HAP-1 (cell line): ENCODE measurements at places on chromosomes 6 and 20.

DNA sequence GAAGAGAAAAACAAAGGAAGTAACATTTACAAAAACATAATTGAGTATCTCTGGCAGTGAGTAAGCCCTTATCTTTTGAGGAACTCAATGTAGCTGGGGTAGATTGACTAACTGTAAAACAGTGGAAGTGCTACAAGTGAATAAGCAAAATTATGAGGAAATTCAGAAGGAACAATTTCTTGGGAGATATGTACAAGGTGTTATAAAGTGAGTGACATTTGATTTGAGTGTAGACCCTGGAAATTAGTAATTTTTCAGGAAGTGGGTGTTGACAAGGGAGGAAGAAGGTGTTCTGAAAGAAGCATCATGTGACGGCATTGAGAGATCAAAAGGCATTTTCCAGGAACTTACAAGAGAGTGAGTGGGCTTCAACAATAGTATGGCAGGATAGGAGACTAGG is 22.2 kb downstream of the XRN2 start:
- no peak for DNase-seq

- DNase-seq, result no peak
Observed at GRCh38 chr6:135243871-135244796, 63.0 kb downstream of the MYB start.

DNA sequence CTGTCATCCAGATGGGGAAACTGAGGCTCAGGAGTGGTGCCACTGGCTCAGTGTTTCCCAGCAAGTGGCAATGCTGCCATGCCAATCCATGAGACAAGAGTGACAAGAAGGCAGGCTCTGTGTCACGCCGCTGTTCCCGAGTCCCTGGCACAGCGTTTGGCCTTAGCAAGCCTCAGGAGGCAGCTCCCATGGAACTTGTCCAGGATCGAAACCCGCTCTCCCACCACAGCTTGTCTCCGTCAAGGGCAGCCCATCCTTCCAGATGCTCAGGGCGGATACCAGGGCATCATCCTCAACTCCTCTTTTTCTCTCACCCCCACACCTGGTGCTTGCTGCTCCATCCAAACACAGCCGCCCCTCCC is 110.6 kb upstream of the PTPN1 start:
- no peak for DNase-seq

DNA sequence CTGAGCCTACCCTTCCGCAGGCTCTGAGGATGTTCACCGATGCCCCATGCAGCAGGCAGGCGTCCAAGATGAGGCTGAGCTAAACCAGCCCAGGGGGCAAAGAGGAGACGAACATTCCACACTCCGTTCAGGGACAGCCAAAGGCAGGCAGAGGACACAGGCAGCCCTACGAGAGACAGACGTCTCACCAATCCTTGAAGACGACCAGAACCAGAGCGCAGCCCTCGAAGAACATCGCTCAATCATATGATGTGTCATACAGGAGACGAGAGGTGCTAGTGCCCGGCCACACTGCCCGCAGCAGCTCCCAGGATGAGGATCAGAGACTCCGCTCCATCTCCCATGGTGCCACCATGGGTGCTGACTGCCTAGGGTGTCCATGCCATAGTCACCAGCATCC is 35.6 kb upstream of the TMEM181 start:
- no peak for DNase-seq

GRCh38 chr20:50308166-50308512 is 117.5 kb downstream of the CEBPB start:
- DNase-seq, result peak; percentile 27

DNA sequence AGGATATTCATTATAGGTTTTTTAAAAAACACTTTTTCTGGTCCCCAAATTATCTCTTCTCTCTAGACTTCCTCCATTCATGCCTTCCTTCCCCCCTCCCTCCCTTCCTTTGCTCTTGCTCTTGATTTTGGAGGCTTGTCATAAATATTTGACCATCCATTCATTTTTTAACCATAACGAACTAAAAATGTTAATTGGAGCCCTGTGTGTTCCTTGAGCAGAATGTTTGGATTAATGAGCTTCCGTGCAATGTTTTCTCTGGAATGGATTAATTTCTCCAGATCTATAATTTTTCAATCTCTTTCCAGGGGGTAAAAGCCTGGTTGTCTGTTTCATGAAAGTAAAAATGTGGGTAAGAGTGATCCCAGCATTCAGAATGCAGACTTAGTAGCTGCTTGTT is 155.5 kb downstream of the ESR1 start:
- DNase-seq, result no peak

GRCh38 chr6:71579902-71580301 is 291.3 kb downstream of the OGFRL1 start:
- no peak for DNase-seq

- DNase-seq, result no peak
Observed at GRCh38 chr6:116472706-116473105, 11.5 kb downstream of the CALHM6 start.

- DNase-seq, result no peak
Observed at GRCh38 chr6:46879003-46879402, 42.7 kb downstream of the ADGRF5 start.

- DNase-seq, result no peak
Observed at GRCh38 chr6:55668591-55668990, 89.6 kb upstream of the HMGCLL1 start.

- DNase-seq, result no peak
Observed at GRCh38 chr6:132887204-132887603, 72.8 kb downstream of the RPS12 start.

DNA sequence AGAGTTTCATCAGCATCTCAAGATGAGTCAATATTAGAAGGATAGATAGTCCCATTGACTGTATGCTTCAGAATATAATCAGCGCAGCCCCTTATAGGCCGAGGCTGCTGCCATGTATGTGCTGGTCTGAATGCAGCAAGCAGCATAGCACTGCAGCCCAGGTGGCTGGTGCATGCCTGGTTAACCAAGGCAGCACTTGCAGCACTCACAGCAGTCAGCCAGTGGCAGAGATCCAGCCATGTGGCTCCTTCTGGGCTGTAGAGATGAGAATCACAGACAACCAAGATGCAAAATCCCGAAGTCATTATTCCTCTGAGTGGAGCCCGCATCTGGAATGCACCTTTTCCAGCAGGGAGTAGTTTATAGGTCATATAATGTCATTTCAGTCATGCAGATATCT is 251.9 kb downstream of the UST start:
- DNase-seq, result no peak

- DNase-seq, result no peak
Observed at GRCh38 chr20:58188527-58188926, 39.9 kb downstream of the ANKRD60 start.

DNA sequence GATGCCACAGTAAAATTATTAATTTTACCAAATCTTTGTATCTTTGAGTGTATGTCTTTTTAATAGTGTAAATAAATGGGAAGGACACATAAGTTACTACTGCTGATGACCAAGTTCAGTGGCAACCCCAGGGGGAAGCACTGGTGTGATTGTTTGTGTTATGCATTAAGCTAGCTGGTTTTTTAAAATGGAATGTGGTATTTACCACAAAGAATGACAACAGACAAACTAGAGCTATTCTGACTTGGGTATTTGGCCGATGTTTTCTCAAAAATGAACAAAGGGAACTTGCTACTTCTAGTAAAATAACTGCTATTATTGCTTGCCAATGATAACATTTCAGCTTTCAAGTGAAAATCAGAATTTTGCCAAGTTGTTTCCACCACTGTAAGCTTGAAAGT is 2.9 kb downstream of the FNDC1 start:
- no peak for DNase-seq

- DNase-seq, result no peak
Observed at GRCh38 chr20:61808447-61808846, 257.2 kb downstream of the TAF4 start.

DNA sequence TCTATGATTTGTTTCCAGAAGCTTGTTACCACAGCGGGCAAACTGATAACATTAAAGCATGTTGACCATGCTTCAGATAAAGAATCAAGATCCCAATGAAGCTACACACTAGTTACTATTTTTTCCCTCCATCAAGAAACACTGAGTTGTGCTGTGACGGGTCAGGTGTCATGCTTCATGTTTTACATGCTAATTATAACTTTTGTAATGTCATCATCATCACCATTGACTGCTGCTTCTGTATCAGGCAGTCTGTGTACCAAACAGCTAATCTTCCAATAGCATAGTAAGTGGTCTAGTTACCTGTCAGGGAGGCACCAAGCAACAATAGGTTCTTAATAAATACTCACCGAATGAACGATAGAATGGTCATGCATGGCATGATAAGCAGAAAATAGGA is 388.1 kb downstream of the THBS2 start:
- DNase-seq, result no peak

GRCh38 chr20:42093542-42094440 is 475.6 kb upstream of the CHD6 start:
- no peak for DNase-seq

- no peak for DNase-seq
Observed at GRCh38 chr6:23823421-23823820, 302.6 kb upstream of the NRSN1 start.

GRCh38 chr6:30735668-30736314 is 6.7 kb downstream of the FLOT1 start:
- DNase-seq, result no peak

- no peak for DNase-seq
Observed at GRCh38 chr6:79522609-79523008, 14.6 kb downstream of the LCA5 start.

DNA sequence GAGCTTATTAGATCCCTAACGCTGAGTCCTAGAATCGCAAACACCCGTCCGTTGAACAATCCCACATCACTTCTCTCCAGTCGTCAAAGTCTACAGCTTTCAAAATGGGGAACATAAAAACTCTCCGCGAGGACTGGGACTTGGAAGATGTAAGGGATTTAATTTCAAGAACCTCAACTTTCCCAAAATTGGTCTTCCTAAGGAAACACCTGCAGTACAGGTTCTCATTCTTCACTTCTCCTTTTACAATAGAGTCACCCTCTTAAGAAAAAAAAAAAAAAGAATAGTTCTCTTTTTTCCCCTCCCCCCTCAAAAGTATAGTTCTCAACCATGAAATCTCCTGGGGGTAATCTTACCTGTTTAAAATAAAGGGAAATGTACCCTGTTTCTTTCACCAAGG is 6.6 kb upstream of the ZBTB22 start:
- no peak for DNase-seq

- no peak for DNase-seq
Observed at GRCh38 chr6:14333556-14334305, 216.2 kb downstream of the CD83 start.

- no peak for DNase-seq
Observed at GRCh38 chr20:50099565-50099991, 13.4 kb downstream of the UBE2V1 start.

DNA sequence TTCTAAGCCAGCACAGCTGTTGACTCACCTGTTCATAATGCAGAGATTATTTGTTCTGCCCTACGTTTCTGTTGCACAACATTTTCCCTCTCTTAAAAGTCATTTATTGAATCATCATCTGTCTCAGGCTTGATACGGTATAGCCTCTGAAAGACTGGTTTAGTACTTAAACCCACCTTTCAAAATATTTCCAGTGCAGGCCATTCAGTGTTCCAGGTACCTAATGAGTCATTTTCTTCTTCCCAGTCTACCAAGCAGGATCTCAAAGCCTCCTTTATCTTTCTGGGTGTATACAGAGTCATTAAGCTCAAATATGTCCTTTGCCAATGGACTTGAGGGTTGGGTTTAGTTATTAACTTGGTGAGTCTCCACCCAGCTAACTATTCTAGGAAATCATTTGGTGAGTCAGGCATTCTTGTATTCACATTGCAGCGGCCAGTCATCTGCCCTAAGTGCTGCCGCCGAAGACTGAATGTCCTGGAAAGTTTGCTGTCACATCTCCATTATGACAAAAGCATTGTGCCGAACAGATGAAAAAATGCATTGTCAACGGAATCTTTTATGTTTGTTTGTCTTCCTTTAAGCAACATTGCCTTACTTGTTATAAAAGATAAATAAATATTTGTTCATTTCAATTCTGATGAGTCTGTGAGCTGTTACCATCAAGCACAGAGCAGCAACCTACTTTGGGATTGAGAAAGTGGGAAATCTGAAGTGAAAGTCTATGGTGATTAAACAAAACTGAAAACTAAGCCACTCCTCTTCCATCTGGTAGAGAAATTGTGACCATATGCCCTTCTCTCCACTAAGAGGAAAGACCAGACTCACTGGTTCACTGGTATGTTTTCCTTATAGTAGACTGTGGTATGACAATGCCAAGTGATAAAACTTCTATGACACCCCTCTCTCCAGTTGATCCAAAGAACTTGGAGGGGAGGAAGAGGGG is 14.3 kb upstream of the FAM135A start:
- no peak for DNase-seq

DNA sequence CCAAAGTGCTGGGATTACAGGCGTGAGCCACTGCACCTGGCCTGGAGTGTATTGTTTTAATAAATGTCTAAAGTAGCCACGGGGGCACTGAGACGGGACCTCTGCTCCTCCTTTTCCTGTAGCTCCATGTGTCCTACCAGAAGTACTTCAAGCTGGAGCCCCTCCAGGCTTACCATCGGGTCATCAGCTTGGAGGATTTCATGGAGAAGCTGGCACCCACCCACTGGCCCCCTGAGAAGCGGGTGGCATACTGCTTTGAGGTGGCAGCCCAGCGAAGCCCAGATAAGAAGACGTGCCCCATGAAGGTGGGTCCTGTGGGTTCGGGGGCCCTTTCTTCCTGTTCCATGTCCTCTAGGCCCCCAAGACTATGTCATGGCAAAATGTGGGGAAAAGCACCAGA is 7.5 kb downstream of the POFUT1 start:
- no peak for DNase-seq

GRCh38 chr6:43277643-43278523 is 20.2 kb upstream of the SLC22A7 start:
- no peak for DNase-seq

DNA sequence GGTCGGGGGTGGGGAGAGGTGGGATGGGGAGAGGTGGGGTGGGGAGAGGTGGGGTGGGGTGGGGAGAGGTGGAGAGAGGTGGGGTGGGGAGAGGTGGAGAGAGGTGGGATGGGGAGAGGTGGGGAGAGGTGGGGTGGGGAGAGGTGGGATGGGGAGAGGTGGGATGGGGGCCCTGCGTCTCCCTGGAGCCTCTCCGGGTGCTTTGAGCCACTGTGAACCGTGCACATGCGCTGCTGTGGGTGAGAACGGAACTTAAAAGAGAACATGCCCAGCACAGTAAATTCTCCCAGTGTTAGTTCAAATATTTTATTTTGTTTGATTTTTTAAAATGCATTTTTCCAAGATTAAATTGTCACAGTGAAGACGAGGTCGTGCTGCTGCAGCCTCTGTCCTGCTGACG is 16.7 kb downstream of the SS18L1 start:
- DNase-seq, result no peak

DNA sequence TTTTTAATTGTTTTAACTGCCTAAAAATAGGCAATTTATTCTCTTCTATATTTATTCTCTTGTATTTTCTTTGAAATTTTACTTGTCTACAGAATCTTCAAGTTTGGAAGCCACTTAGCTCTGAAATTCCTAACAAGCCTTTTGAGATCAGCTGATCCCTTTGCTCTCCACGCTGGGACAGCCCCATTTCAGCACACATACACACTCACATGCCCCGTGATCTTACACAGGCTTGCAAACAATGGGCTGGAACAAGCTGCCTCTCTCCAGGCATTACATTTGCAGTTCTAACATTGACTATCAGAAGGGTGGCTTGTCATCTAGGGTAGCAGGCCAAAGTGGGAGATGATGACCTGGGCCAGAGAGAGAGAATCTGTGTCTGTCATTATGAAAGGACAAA is 62.1 kb upstream of the RAB32 start:
- no peak for DNase-seq

- no peak for DNase-seq
Observed at GRCh38 chr6:43983191-43983590, 144.1 kb downstream of the MRPL14 start.
